ENCODE measurements at places on chromosomes 2 and 18.

- DNase-seq: no peak
These were observed 566 bp downstream of the GATA6 start for GRCh38 chr18:22169889-22170420.

GRCh38 chr2:6866275-6866671 lies 566 bp upstream of the CMPK2 start:
- no peak for DNase-seq

DNA sequence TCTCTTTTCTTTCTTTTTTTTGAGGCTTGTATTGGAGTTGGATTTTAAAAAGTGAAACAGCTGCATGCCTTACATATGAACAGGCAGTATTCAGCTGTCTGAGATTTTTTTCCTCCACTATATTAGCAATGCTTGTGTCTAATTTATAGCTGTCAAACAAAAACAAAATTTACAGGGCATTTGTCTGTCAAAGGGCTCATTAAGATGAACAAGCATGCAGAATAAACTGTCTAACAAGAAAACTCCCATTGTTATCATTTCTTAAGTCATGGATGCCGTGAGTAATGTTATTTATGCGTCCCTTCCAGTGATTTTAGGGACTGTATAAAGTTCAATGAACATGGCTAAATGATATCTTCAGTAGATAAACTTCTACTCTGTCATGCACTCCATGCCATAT lies 674.7 kb downstream of the PLCL1 start:
- no peak for DNase-seq

- DNase-seq: no peak
These were observed 26.1 kb upstream of the REG3G start for GRCh38 chr2:78999406-78999805.

All from endothelial cell (in vitro differentiated cells).